ENCODE measurements at places on chromosomes 16 and 17. TPM values are rescaled to one million over a fixed set of nuclear protein-coding genes. Genes with fewer than 3 reads are reported as not detected.

DNA sequence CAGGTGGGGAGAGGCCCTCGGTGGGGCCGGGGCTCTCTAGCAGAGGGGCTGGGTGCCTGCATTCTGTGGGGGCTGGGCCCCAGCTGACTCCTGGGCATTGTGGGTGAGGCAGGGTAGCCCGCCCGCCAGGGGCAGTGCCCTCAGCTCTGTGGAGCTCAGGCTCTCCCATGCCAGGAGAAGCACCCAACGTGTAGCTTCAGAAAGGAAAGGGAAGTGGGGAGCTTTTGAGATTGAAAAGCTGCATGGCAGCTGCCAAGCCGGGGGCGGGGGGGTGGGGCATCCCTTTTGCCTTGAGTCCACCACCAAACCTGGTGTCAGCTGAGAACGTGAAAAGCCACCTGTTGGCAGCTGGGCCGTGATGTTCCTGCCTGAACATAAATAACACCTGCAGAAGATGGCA, 192.1 kb upstream of the CIBAR2 start:
- ATAC-seq = no peak

DNA sequence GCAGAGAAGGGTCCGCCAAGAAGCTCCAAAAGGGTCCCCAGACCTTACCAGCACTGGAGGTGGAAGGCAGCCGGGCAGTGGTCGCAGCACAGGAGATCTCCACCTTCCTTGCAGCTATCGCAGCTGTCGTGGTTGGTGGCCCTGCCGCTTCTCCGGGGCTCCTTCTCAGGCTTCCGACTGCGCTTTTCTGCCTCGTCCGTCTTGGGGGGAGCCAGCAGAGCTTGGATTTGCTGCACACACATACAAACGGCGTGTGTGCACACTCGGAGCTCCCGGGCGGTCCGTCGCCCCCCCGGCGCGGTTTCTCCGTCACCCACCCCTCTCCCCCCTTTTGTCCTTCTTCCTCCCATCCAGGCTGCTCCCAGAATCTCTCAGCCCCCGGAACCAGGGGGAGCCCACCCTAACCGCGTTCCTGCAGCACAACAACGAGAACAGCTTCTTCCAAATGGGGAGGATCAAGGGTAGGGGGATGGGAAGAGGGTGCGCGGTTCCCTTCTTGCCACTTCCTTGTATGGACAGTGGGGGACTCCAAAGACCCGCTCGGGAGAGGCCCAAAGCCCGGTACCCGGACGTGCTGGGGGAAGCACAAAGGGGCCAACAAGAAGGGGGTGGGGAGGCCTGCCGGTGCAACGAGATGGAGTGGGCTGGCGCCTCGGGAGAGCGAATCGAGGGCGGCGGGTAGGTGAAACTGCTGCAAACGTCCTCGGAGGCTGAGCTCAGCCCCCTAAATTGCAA, 1.1 kb downstream of the PHF12 start:
- no peak for ATAC-seq

DNA sequence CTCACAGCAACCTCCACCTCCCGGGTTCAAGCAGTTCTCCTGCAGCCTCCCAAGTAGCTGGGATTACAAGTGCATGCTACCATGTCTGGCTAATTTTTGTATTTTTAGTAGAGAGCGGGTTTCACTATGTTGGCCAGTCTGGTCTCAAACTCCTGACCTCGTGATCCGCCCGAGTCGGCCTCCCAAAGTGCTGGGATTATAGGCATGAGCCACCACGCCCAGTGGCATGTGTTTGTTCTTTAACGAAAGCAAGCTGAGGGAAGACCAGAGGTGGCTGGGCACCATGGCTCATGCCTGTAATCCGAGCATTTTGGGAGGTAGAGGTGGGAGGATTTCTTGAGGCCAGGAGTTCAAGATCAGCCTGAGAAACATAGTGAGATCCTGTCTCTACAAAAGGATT, 18.1 kb downstream of the TNFRSF13B start:
- ATAC-seq = no peak

DNA sequence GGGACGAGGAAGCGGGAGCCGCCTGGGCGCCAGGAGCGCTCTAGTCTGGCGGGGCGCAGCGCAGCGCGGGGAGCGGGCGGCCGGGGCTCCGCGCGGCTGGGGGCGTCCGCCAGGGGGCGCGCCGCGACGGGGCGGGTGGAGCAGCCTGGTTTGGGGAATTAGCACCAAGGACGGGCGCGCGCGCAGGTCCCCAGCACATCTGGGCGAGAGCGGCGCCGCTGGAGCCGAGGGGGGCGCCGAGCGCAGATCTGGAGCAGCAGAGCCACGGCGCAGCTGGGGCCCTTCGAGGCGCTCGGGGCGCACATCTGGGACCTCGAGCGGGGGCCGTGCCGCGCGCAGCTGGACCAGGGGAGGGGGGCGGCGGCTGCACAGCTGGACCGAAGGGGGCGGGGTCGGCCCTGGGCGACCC, at the start of gene NXPH3:
Gene NXPH3 (plus strand): TSS at position 193 of the 409 bp plus-strand sequence. CDS start 349 bp downstream, outside the sequence.
- ATAC-seq = peak; percentile 28

DNA sequence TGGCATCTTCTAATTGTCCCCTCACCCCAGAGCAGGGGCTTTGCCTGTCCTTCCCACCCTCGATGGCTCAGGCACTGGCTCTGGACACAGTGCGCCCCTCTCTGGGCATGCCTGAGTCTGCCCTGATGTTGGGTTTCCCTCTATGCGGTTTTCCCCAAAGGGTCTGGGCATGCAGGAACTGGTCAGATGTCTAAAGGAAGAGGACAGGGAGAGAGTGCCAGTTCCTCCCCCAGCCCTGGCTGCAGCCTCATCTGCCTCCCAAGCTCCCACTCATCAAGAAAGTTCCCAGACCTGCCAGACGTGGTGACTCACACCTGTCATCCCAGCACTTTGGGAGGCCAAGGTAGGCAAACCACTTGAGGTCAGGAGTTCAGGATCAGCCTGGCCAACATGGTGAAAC, 41.3 kb upstream of the PABPN1L start:
- ATAC-seq = no peak

ASPA gene
- total RNA-seq = 35.9 TPM

NUBP1 gene
- 18.1 TPM for total RNA-seq
